EH (cell line): ENCODE measurements at places on chromosomes 4 and X.

GRCh38 chr4:22787753-22788375, 95.1 kb downstream of the GBA3 start:
- DNase-seq = no peak

DNA sequence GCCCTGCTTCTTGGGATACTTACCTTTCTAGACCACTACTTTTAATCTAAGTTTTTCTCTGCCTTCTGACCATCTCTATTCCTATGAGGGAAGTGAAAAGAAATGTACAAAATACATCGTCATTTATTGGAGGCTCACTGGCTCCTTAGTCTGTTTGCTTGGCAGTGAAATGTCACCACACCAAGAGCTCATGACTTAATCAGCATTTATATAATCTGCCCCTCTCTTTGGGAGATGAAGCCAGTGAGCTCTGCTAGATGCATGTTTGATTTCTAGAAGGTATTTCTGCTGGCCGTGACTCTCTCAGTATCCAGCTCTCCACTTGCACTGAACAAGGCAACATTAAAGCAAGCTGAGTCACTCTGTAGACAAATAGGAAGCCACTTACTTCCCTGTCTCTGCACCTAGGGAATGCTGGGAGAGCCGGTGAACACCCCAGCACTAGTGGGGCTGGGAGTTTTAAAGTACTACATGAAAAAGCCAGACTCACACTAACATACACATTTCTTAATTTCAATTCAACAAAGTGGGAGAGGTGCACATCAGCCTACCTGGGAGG, 79.1 kb downstream of the MID1IP1 start:
- DNase-seq = peak; percentile 53

DNA sequence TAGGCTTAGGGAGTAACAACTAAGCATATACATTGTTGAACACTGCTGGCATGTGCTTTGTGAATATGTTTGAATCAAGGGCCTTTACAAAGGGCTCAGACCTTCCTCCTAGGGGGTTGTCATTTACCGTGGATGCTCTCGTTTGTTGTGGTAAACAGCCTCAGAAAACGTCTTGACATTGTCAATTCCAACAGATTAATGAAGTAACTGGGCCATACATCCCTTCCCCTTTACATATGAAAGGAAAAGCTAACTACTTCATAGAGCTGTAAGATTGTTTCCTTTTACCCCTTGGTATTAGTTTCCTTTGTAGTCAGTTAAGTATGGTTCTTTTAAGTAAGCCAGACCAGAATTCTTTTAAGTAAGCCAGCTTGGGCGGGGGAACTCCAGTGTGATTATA, 42.9 kb downstream of the FAT4 start:
- DNase-seq = no peak

DNA sequence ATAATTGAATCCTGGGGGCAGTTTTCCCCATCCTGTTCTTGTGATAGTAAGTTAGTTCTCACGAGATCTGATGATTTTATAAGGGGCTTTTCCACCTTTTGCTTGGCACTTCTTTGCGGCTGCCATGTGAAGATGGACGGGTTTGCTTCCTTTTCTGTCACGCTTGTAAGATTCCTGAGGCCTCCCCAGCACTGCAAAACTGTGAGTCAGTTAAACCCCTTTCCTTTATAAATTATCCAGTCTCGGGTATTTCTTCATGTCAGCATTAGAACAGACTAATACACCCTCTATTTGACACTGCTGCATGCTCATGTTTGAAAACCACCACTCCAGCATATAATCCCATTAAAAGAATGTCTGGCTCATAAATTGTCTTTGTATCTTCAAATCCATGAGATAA, 264.4 kb upstream of the ITM2A start:
- DNase-seq = no peak

DNA sequence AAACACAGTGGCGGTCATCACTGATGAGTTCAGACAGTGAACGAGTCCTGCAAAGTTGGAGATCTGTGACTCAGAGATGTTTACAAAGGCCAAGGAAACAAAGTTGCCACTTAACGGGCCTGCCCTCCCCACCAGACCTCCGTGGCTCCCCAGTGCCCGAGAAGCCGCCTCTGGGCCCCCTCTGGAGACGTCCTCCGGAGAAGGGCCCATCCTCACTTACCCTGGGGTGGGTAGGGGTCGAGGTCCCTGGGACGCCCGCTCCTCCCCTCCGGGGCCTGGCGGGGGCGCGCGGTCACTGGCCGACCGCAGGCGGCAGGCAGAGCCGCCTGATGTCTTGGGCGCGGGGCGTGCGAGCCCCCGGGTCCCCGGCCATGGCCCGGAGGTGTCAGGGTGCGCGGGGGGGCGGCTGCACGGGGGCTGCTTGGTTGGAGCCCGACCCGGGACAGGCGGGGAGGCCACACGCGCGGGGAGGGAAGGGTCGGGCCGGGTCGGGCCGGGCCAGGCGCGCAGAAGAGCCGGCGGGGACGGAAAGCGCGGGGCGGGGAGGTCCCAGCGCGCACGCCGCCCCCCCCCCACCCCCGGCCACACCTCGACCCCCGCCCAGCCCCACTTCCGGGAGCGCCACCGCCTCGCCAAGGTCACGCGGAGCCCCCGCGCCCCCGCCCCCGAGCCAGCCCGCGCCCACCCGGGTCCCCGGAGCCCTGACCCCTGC, 529 bp downstream of the DHRSX start:
- DNase-seq = peak; percentile 69

DNA sequence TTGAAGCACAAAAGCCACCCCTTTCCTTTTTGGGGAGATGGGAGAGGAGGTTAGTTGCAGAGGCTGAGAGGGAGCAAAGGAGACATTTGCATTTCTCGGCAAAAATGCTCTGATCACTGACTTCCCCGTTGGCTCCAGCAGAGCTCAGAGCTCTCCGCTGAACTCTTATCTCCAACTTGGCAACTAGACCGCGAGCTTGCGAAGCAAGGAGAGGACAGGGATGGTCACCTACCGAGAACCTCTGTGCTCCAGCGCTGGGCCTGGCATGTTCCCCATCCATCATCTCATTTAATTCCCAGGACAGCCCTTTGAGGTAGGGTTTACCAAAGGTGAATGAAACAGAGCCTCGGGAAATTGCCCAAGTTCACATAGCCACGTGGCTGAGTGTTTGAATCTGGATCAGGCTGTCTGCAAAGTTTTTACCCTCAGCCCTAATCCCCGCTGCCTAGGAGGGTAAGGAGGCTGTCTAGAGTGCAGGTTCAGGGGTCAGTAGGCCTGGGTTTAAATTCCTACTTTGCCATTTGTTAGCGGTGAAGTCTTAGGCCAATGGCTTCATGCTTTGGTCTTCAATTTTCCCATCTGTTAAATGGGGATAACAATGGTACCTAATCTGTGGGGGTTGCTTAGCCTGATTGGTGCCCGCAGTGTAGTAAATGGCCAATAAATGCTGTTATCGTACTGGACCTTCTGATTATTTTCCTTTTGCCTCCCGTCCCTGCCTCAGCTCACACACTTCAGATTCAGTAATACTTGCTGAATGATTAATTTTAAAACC, 3.8 kb upstream of the CITED1 start:
- DNase-seq = no peak
